ENCODE measurements at places on chromosomes 16 and 17.
A peak's percentile ranks its signal among the peaks of the same experiment; 100 is the strongest.

DNA sequence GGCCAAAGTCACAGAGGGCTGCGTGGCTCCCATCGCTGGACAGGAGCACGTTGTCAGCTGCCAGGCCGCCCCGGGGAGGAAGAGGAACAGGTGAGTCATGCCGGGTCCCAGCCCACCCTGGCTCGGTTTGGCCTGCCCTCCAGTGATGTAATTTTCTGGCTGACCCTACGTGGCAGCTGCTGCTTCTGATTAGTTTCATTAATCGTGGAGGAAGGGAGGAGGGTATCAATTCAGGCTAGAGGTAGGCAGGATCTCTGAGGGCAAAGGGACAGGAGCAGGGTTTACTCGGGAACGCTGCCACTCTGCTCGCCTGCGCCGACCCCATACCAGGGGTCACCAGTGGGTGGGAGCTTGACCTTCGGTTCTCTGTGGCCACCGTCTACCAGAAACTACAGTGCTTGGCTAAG, 11.7 kb upstream of the SPATA32 start:
- no peak for DNase-seq

DNA sequence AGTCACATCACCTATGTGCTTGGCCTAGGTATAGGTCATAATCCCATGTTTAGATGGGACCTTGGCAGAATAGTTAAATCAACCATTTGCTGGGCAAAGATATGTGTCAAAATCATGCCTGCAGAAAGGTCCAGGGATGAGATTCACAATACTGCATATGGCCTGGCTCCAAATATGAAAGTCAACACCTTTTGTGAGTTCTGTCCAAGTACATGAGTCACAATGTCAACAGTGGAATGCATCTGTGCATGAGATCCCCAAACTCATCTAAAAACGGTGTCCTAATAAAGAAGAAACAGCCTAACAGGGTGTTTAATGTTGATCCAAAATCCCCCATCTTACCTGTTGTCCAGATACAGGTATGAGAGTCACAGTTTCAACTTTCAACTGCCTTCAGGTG, 1847.5 kb downstream of the TP53TG3F start:
- no peak for DNase-seq

DNA sequence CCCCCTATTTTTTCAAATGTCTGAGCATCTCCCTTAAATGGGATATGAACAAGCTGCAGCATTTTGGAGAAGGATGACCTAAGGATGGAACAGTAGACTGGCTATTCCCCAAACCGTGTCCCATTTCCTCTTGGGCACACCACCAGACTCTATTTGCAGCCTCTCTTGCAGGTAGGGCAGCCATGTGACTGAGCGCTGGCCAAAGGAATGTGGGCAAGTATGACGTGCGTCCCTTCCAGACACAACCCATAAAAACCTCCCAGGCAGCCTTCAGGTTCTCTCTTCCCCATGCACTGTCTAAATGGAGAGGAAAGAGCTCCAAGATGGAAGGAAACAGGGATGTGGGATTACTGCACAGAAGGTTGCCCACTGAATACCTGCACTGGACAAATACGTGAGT, 149.7 kb downstream of the CCT6B start:
- DNase-seq = no peak

DNA sequence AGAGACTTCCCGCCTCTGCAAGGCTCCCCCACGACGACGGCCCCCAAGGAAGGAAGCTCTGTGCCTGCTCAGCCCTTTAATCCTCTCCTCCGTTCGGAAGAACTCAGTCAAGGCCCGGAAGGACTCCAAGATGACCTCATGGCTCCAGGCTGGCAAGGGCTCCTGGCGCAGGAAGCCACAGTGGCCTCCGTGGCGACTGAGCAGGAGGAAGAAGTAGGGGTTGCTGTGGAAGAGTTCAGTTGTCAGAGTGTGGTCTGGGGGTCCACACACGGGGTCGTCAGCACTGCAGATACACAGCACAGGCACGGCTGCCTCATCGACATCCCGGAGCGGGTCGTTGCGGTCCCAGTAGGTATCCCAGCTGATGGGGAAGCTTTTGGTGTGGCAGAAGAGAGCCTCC, 4.2 kb downstream of the ABHD15 start:
- no peak for DNase-seq

DNA sequence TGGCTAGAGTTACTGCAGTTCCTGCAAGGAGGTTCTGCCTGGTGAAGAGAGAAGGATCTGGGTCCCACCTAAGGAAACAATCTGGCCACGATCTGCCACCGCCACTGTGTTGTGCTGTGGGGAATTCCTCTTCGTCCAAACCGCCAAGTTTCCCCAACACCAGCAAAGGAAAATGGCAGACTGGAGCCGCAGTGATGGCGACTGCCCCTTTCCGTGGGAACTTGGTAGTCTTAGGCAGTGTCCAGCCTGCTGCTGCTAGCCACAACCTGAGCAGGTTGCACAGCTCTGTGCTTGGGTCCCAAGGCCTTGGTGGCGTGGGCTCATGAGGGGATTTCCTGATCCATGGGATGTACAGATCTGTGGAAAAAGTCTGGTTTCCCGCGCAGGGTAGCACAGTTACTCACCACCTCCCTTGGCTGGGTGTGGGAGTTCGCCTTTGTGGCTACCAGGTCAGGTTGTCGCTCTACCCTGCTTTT, 28.6 kb downstream of the NFATC3 start:
- DNase-seq = no peak

GRCh38 chr16:68229431-68230175, 6.3 kb downstream of the ESRP2 start:
- peak; percentile 47 for DNase-seq

DNA sequence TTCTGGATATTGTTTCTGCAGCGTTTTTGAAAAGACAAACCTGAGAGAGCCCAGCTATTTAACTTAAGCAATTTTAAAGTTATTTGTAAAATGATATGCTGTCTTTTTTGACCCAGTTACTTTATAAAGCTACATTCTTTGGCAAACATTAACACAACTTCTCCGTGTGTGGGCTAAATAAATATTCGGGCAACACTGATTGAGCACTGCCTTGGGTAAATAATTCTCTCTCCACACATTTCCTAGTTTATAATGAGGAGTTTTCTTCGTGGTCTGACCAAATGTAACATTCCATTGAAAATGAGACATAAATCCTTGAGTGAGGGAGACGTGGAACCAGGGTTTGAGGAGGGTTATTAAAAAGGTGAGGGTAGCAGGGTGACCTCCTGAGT, 142.8 kb downstream of the WWOX start:
- no peak for DNase-seq

GRCh38 chr17:62717889-62718288, 90.2 kb downstream of the MARCHF10 start:
- DNase-seq = no peak

DNA sequence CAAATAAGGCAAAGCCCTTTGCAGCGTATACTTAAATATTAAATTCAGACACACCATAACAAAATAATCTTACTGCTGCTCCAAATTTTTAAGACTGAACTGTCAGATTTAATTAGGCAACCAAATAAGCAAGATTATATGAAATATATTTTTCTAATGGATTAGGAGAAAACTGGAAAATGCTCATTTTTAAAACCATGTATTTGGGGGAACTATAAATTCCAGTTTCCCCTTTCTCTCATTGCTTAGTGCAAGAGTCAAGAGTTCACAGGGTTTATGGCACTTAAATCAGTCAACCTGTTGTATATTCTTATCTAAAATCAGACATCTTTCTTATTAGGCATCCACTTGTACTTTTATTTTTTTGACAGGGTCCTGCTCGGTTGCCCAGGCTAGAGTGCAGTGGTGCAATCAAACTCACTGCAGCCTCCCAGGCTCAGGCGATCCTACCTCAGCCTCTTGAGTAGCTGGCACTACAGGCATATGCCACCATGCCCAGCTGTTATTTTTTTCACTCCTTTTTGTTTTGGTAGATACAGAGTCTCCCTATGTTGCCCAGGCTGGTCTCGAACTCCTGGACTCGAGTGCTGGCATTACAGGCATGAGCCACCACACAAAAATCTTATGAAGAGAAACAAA, 2.1 kb upstream of the KANSL1 start:
- no peak for DNase-seq

GRCh38 chr16:21653571-21653970, 1.2 kb upstream of the IGSF6 start:
- DNase-seq = no peak

- no peak for DNase-seq
These were observed 6.2 kb downstream of the GINS2 start for GRCh38 chr16:85682516-85682915.

DNA sequence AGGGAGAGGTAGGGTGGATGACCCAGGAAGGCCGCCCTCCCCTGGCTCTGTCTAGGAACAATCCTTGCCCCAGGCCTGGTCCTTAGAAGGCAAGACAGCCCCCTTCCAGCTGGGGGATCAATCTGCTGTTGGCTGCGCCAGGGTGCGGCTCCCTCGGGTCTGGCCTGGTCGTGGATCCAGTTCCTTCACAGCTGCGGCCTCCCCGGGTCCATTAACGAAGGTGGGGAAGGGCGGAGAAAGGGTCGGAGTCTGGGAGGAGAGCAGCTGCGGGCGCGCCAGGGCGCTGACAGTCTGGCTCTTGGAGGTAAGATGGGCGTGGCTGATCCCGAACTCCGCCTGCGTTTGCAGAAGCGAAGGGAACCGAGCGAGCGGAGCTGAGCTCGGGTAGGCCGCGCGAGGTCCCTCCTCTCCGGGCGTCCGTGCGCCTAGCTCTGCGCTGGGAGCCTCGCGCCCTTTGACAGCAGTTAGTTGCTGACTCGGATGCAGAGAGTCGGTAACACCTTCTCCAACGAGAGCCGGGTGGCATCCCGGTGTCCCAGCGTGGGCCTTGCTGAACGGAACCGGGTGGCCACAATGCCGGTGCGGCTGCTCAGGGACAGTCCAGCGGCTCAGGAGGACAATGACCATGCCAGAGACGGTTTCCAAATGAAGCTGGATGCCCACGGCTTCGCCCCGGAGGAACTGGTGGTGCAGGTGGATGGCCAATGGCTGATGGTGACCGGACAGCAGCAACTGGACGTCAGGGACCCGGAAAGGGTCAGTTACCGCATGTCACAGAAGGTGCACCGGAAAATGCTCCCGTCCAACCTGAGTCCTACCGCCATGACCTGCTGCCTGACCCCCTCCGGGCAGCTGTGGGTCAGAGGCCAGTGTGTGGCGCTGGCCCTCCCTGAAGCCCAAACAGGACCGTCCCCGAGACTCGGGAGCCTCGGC, at the start of gene HSPB9:
Gene HSPB9, plus strand, starts transcription at position 434 of the 933 bp plus-strand sequence. Its CDS starts 47 bp downstream, at position 481.
- DNase-seq = no peak
